ENCODE measurements at places on chromosomes 5 and 9.

GRCh38 chr5:137672001-137672400 is 63.9 kb downstream of the KLHL3 start:
- H3K4me1 ChIP-seq, result peaks cover 26% of the 10 kb centered on the region
- no peak for DNase-seq
- no peak overlapping the region for H3K4me3 ChIP-seq
- H3K27ac ChIP-seq, result no peak overlapping the region

DNA sequence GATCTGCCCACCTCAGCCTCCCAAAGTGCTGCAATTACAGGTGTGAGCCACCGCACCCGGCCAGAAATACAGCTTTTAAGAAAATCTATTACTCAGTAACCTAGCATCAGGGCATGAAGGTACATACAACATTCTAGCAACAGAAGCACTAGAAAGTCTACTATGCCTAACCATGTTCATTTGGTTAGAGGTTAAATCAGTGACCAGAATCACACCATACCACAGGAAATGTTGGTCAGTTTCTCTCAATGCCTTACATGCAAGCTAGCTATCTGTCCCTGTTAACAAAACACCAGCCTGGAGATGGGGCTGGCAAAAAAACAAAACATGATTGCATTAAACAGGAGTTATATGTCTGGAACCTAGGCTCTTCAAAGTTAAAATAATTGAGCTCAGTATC is 104.1 kb downstream of the STRBP start:
- no peak for DNase-seq
- no peak overlapping the region for H3K4me3 ChIP-seq
- no peaks in the 10 kb centered on the region for H3K27me3 ChIP-seq
- H3K27ac ChIP-seq, result no peak overlapping the region
- H3K4me1 ChIP-seq, result peaks cover 8% of the 10 kb centered on the region
- H3K36me3 ChIP-seq, result no peaks in the 10 kb centered on the region

DNA sequence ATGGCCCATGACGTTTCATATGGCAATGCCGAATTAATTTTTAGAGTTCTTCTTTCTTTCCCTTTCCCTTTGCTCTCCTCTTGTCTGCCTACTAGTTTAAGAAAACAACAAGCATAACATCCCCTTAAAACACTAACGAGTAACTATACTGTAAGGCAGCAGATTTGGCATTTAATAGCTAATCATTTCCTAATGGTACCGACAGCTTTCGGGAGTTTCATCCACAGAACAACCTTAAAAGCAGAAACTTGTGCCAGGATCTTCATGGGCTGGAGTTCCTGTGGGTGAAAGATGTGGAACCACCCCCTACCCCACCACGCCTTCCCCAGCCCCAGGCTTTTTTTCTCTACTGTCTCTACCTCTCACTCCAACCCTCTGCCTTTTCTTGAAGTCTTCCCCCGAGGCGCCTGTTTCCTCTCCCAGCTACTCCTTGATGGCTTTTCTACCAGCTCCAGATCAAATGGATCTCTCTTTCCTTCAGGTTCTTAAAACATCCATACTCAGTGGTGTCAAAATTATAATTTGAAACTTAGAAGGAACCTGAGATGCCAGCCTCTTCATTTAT is 319.5 kb downstream of the PIK3R1 start:
- H3K4me1 ChIP-seq, result peaks cover 38% of the 10 kb centered on the region
- H3K36me3 ChIP-seq, result no peaks in the 10 kb centered on the region
- peak overlapping the region; percentile 22 for H3K27ac ChIP-seq
- H3K27me3 ChIP-seq, result no peaks in the 10 kb centered on the region
- DNase-seq, result no peak
- H3K4me3 ChIP-seq, result no peak overlapping the region

- H3K4me1 ChIP-seq, result peaks cover 56% of the 10 kb centered on the region
- no peak overlapping the region for H3K27ac ChIP-seq
Measured at GRCh38 chr5:67092535-67092934, 104.1 kb downstream of the CD180 start.

DNA sequence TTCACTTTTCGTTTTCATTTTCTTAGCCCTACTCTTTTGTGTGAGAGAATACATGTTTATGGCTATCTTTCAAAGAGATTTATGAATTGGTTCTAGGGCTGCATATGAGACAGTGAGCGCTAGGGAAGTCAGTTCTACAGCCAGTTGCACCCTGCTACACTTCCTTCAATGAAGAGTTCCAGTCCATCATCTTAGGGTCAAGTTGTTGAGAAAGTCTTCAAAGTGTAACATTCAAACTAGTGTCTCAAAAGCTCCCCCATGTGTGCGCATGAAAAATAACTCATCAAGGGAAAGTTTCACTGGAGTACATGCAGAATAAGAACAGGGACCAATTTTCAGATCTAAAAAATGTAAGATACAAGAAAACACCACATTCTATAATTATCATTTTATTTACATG is 317.2 kb downstream of the DEPDC1B start:
- DNase-seq, result no peak
- no peak overlapping the region for H3K27ac ChIP-seq
- H3K27me3 ChIP-seq, result no peaks in the 10 kb centered on the region
- H3K4me1 ChIP-seq, result peaks cover 11% of the 10 kb centered on the region

DNA sequence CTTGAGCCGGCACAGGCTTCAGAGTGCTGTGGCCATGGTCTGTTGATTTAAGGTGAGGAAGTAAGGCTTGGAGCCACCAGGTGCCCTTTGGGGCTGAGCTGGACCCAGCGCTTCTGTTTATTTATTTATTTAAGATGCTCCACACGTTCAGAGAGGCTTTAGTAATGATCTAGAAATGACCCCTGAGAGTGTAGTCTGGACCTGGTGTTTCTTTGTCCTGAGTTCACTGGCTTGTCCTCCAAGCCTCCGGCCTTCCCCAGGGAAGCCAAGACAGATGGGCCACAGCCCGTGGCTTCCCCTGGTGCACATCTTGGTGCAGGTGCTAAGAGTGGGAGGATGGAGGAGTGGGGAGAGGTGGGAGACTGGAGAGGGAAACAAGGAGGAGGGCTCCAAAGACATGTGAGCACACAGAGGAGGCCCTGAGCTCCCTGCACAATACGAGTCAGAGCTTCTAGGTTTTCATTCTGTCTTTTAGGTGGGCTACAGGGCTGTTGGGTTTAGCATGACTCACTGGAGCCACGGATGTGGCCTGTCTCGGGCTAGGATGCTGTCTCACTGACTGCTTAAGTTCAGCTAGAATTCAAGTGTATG is 56.9 kb downstream of the AHRR start:
- no peak for DNase-seq
- H3K36me3 ChIP-seq, result no peaks in the 10 kb centered on the region
- H3K27me3 ChIP-seq, result peaks cover 47% of the 10 kb centered on the region
